Left ventricle myocardium inferior (tissue), 1 donor: ENCODE measurements at places on chromosomes 16 and 17.

GRCh38 chr17:59764292-59764741 is 56.9 kb downstream of the VMP1 start:
- DNase-seq, result no peak

DNA sequence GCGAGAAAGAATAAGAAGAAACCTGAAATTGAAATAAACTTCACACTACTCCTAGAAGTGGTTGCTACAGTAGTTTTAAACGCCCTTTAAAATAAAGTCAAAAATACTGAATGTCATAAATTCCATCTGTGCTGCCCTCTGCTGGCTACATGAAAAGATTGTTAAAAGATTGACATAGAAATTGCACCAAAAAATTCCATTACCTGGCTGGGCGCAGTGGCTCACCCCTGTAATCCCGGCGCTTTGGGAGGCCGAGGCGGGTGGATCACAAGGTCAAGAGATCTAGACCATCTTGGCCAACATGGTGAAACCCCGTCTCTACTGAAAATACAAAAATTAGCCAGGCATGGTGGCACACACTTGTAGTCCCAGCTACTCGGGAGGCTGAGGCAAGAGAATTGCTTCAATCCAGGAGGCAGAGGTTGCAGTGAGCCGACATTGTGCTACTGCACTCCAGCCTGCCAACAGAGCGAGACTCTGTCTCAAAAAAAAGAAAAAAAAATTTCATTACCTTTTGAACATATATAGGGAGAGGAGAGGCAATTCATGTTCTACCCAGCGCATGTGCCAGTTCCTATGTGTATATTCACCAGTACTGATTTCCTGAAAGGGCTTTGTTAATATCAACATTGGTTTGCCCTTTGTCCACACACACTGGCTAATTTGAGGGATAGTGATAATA is 36.5 kb downstream of the CYTH1 start:
- DNase-seq, result no peak

DNA sequence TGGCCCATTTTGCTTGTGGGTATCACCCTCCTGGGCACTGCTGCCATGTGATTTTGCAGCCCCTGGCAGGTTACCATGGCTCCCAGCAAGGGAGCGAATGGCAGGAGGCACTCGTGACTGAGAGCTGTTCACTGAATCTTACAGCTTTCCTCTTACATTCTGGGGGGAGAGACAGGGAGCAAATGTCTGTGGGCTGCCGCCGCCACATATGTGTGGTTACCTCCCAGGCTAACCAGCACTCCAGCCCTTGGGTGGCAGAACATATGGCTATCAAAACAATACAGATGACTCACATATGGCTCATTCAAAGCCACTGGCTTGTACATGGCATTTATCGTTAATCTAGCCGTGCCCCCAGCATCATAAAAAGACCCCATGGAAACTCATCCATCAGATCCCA is 19.8 kb downstream of the GTF3C1 start:
- DNase-seq, result no peak

DNA sequence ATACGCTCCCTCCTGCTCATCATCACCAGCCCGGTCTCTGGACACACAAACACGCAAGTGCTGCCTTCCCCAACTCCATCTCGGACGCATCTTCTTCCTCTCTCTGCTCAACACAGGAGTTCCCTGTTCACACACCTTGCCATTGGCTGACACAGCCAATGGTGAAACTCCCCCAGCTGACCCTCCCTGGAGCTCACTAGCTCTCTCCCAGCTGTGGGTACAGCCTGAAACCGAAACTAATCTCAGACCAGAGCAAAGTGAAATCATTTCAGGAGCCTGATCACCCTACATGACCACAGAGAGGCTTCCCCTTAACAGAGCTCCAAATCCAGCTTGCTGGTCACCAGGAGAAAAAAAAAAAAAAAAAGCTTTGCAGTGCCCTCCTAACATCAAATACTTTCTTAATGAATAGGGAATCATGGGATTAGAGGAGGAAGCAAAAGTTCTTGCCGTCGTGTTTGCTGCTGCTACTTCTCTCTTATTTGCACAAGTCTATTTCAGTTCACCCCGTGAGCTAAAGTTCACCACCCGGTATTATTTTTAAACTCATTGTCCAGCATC is 8.3 kb downstream of the CUEDC1 start:
- DNase-seq, result no peak

DNA sequence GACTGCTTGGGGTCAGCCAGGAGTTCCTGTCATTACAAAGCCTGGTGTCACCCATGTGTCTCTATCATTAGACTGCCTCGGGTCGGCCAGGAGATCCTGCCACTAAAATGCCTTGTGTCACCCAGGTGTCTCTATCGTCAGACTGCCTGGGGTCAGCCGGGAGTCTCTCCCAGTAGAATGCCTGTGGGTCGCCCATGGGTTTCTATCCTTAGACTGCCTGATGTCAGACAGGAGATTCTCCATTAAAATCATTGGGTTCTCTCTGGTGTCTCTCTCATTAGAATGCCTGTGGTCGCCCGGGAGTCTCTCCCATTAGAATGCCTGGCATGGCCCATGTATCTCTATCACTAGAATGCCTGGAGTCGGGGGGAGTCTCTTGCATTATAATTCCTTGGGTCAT is 2231.0 kb downstream of the TP53TG3F start:
- DNase-seq, result no peak

DNA sequence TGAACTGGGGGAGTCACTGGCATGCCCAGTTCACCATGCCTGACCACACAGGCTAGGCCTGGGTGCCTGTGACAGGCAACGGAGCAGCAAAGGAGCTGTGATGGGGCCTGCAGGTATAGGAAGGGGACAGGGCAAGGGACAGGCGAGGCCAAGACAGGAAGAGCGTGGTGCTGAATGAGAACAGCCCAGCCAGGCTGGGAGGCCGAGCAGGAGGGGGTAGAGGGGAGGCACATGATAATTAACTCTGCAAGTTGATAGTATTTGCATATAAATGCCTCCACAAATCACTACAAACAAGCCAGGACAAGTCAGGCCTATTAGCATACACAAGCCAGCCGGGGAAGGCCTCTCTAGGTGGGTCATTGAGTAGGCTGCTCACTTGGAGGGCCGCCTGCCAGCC is 7.8 kb downstream of the ZFHX3 start:
- no peak for DNase-seq

DNA sequence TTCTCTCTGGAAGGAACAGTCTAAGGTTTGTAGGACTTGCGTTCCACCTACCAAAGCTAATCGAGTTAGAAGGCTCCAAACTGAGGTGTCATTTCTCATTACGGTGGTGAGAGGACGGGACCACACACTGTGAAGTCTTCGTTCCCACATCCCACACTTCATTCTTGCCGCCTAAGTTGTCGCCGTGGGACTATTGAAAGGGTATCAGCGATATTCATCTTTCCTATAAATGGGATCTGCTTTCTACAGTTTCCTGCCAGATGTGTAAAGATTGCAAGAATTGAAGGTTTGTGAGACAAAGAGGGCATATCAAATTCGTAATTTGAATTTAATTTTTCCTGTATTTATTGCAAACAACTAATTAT is 608 bp upstream of the TRIM37 start:
- no peak for DNase-seq

DNA sequence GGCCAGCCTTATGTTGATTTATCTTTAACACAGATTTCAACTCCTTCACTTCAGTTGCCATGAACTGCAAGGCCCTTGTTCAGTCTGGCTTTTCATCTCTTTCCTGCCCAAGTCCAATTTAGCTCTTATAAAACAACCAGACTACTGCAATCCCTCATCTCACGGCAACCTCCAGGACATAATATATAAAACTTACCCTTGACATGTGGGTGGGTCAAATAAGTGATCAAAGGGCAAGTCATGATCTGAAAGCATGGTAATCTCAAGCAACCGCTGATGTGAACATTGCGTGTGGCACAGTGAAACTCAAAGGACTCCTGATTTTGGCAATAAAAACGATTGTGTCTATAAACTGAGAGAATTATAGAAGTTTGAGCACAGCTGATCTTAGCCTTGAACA is 364.6 kb downstream of the CDH13 start:
- DNase-seq, result no peak

GRCh38 chr16:86245351-86245750 is 265.0 kb upstream of the FOXF1 start:
- no peak for DNase-seq

DNA sequence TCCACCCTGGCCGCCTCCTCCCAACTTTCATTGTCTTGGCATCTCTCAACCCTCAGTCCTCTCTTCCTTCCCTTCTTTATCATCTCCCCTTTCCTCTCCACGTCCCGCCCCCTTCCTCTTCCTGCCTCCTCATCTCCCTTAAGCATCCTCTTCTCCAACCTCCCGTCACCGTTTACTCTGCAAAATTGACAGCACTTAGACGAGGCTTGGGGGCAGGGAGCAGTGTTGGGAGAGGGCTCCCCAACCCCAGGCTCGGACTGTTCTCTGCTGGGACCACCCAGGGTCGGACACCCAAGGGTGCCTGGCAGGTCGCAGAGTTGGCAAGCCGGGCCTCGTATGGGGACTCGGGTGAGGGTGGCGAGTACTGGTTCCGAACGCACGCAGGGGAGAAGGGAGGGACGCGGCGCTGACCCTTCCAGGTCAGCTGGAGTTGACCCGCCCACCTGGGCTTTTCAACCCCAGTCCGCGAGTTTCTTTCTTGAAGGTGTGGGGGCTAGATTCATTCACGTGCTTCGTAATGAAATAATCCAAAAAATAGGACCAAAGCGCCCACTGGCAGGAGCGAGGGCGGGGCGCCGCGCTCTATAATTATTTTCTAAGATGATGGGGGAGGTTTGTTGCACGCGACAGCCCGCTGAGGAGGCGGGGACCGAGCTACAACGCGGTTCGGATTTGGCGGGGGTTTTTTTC is 775 bp upstream of the PAGR1 start:
- peak; percentile 51 for DNase-seq

DNA sequence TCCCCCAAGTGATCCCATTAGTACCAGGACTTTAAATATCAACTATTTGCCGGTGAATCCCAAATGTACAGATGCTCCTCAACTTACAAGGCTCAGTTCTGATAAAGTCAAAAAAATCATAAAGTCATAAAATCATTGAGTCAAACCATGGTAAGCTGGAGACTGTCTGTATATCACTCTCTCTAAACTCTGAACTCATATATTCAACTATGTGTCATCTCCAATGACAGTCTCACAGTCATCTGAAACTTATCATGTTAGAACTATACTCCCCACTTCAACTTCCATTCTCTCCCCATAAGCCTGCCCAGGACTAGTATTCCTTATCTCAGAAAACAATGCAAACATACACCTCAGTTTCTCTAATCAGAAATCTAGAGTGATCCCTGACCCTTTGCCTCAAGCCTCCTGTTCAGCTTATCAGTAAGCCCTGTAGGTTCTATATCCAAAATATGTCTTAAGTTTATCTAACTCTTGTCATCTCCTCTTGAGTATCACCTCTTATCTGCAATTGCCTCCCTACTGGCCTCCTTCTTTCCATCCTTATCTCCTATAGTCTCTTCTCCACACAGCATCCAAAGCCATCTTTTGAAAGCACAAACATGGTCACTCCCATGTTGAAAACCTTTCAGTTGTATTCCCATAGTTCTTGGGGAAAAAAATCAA is 55.0 kb downstream of the SSH2 start:
- no peak for DNase-seq

DNA sequence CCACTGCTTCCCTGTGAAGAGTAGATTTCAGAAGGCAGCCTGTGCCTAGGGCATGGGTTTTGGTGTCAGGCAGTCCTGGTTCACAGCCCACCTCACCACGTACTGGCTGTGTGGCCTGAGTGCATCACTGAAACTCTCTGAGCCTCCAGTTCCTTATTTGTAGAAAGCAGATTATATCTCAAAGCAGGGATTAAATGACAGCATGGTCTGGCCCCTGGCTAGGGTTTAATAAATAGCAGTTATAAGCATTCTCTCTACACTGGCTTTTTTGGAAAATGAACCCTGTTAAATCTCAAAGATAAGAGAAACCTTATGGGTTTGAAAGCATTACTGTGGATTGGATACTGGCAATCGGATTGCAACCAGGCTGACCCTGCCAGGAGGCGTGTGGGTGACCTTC is 2.9 kb upstream of the MT1M start:
- no peak for DNase-seq

GRCh38 chr17:9645851-9646545 is 681 bp downstream of the USP43 start:
- peak; percentile 24 for DNase-seq

DNA sequence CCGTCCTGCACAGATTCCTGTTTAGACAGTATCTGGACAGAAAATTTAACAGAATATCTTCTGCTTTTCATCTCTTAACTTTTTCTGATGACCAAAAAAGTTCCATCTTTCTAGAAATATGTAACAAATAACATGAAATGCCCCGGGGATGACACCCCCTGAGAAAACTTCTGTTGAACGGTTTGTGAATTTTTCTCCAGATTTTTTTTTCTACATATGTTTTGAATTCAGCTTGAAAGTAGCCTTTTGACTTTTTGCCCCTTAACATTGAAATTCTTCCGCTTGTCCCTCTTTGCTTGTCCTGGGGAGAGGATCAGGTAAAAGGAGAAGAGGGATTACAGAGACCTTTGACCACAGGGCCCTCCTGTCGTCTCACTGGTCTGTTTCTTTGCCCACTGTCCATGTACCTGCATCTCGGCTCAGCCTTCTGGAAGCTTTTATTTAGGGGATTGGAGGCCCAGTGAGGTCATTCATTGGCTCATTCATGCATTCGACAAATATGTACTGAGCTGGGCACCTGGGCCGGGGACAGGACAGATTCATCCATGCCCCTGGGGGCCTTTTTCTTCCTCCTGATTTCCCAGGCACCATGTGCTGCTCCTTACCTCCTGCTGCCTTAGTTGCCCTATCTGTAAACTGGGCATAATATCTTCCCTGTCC is 19.6 kb upstream of the CPNE2 start:
- no peak for DNase-seq

- no peak for DNase-seq
These were observed 23.8 kb upstream of the SUPT4H1 start for GRCh38 chr17:58375811-58376210.

GRCh38 chr17:35775039-35775438 is 14.4 kb downstream of the C17orf50 start:
- DNase-seq, result no peak

DNA sequence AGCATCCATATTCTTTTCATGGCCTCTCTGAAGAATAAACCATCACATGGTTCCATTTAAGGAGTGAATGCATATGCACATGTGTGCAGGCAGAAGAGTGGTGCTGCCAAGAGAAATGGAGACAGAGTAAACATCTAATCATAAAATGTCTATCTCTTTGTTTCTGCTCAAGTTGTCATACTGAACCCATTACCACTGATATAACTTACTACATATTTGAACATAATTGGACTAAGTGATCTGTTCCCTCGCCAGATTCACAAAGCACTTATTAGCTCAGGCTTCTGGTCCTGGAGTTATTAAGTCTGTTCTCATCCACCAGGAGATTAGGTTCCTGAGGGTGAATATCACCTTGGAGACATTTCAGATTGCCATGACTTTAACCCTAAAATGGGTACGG is 72.3 kb upstream of the XYLT1 start:
- DNase-seq, result no peak
